ENCODE measurements at places on chromosomes 2 and 18. TPM values are rescaled to one million over a fixed set of nuclear protein-coding genes. Genes with fewer than 3 reads are reported as not detected.

Gene NRP2
- 55.8 TPM for polyA plus RNA-seq

Gene RGPD3
- 0.21 TPM for polyA plus RNA-seq

Gene ERICH2
- 2.5 TPM for polyA plus RNA-seq

Gene ZBTB7C
- 16.7 TPM for polyA plus RNA-seq

Gene SPTBN1
- 254 TPM for polyA plus RNA-seq

Gene HOXD11
- 72.4 TPM for polyA plus RNA-seq

Gene ORC2
- 37.1 TPM for polyA plus RNA-seq

Gene FAM161A
- polyA plus RNA-seq = 27.0 TPM

Gene VAMP5
- polyA plus RNA-seq = 44.5 TPM

Gene GAL3ST2
- polyA plus RNA-seq = 0.43 TPM

Gene RNF144A
- polyA plus RNA-seq = 55.4 TPM

Gene STAMBP
- polyA plus RNA-seq = 61.7 TPM

Gene PKP4
- polyA plus RNA-seq = 191 TPM
